ENCODE measurements at places on chromosomes 2 and 18. TPM values are rescaled to one million over a fixed set of nuclear protein-coding genes. Genes with fewer than 3 reads are reported as not detected.

OR6B2 gene
- not detected for total RNA-seq

DNA sequence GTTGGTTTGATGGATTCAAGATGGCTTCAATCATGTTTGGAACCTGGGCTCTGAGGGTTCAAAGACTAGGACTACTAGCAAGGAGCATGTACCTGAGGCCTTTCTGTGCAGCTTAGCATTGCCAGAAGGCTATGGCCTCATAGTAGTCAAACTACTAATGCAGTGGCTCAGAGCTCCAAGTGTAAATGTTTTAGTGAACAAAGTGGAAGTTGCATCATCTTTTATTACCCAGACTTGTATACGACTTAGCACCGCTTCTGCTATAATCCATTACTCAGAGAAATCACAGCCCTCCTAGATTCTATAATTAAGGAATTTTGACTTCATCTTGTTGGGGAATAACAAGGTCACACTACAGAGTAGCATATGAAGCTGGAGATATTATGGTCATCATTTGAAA is 210.5 kb downstream of the ERBB4 start:
- DNase-seq, result no peak

- DNase-seq, result no peak
Measured at GRCh38 chr2:237296756-237297155, 117.2 kb downstream of the COL6A3 start.

GRCh38 chr2:150271952-150272802 is 215.3 kb downstream of the RND3 start:
- no peak for DNase-seq

Measured in skin of body (tissue), 3 donors.